ENCODE measurements at places on chromosomes 7 and 10.

GRCh38 chr7:45993621-45994020 is 72.5 kb upstream of the IGFBP3 start:
- no peak for DNase-seq

- DNase-seq = no peak
Observed at GRCh38 chr10:16992611-16993119, 136.9 kb downstream of the CUBN start.

DNA sequence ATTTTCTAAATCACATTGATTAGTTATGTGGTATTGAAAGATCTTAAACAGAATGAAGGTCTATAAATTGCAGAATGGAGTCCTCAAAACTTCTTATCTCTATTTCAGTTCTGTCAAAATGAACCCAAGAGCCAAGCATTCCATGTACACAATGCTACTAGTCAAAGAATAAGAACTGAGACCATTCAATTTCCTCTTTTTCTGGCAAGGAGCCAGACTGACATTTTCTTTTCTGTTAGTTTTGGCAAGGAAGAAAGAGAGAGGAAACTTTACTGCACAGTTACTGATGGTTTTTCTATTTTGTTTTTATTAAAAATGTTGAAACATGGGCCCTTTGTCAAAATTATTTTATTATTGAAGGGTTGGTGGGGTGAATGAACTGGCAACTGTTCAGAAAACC is 181.8 kb upstream of the FERD3L start:
- no peak for DNase-seq

- DNase-seq = no peak
Observed at GRCh38 chr7:126228356-126229061, 1024.2 kb downstream of the GRM8 start.
